ENCODE measurements at places on chromosomes 2 and 18. TPM values are rescaled to one million over a fixed set of nuclear protein-coding genes. Genes with fewer than 3 reads are reported as not detected.

- no peak for DNase-seq
Observed at GRCh38 chr18:22974001-22974400, 40.9 kb downstream of the RBBP8 start.

- DNase-seq: no peak
Observed at GRCh38 chr2:16931441-16931840, 265.8 kb upstream of the CYRIA start.

DNA sequence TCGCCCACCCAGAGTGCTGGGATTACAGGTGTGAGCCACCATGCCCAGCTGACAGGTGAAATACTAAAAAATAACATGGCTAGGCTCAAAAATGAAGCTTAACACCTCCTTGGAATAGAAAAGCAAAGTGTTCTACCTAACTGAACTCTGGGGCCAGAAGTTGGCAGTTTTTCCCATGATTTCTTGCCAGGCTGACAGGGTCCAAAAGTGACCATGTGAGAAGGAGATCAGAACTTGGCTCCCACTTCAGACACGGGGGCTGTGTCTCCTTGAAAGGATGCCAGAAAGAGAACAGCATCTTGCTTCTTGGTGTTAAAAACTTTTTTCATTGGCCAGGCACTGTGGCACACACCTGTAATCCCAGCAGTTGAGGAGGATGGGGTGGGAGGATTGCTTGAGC is 47.0 kb downstream of the BMPR2 start:
- DNase-seq: no peak

- no peak for DNase-seq
Observed at GRCh38 chr18:13804305-13804704, 19.6 kb upstream of the MC5R start.

Gene RTP5
- polyA plus RNA-seq: not detected
